ENCODE measurements at places on chromosomes 1 and 21.

GRCh38 chr21:28731700-28732321 is 260.9 kb downstream of the LTN1 start:
- no peak for DNase-seq

DNA sequence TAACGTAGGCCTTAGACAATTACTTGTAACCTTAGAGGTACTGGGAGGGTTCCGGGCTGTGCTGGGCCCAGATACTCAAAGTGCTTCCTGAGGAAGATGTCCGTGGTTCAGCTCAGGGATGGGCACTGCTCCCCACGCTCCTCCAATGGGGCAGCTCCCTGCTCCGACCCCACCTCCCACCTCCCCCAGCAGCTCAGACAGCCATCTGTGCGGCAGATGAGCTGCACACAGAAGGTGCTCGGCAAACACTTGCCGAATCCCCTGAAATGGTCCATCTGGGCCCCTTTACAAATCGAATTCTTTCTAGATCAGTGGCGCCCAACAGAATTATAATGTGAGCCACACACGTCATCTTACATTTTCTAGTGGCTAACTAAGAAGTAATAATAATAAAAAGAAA is 242.4 kb upstream of the RAB4A start:
- DNase-seq, result no peak

DNA sequence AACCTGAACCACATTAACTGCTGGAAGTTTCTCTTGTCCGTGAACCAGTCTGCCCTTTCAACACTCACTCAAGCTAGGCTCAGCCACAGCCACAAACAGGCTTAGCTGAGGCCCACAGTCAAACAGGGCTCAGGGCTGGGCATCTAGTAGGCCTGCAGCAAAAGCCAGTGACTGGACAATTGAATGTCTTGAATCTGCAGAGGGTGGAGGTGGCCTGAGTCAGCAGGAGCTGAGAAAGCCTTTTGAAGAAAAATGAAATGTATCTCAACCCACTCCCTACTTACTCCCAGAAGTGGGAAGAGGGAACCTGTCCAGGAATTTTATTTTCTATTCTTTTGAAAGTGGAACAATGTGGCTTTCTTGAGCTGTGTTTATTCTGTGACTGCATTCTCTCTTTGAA is 95.4 kb downstream of the PTPRU start:
- DNase-seq, result no peak

DNA sequence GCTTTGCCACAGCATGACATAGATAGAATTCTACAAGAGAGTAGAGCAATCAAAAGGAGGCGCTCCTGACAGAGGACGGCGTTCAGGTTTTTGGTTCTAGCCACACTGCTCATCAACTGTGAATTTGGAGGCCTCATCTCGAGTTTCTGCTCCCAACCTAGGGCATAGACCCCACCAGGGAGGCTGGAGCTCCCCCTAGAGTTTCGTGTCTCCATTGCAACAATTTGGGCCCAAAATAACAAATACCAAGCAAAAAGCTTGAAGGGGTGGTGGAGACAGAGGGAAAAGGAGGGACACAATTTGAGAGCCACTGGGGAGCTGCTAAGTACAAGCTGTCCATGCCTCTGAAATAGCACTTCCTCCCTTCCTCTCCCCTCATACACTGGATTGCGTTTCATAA is 297.0 kb downstream of the GPATCH2 start:
- no peak for DNase-seq

DNA sequence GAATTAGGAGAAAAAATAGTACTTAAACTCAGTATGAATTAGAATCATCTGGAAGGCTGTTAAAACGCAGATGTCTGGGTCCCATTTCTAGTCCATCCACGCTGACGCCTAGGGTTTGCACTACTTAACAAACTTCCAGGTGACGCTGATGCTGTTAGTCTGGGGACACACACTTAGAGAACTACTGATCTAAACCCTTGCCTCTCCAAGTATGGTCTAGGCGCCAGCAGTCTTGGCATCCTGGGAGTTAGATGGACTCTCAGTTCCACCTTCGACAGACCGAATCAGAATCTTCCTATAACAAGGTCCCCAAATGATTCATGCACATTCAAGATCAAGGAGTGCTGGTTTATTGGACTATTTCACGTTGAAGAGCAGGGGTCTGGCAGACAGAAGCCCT is 11.5 kb downstream of the DIO1 start:
- no peak for DNase-seq

DNA sequence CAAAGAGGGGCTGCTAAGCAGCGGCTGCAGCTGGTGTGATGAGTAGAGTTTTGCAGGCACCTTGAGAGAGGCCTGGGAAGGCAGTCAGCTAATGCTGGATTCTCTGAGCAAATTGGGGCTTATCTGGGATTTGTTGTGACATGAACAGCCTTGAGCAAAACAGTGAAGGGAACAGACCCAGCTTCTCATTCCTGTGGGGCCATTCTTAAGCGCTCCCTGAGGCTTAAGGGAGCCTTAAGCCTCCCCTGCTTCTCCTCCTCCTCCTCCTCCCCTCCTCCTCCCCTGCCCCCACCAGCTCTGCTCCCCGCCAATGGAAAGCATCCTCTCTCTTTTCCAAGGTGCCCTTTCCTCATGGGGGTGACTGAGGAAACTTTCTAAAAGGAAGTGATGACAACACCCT is 21.3 kb downstream of the HMGCS2 start:
- no peak for DNase-seq

- no peak for DNase-seq
Measured at GRCh38 chr1:5200006-5200405, 545.6 kb downstream of the AJAP1 start.

- no peak for DNase-seq
Measured at GRCh38 chr1:25369241-25369640, 31.1 kb downstream of the TMEM50A start.

DNA sequence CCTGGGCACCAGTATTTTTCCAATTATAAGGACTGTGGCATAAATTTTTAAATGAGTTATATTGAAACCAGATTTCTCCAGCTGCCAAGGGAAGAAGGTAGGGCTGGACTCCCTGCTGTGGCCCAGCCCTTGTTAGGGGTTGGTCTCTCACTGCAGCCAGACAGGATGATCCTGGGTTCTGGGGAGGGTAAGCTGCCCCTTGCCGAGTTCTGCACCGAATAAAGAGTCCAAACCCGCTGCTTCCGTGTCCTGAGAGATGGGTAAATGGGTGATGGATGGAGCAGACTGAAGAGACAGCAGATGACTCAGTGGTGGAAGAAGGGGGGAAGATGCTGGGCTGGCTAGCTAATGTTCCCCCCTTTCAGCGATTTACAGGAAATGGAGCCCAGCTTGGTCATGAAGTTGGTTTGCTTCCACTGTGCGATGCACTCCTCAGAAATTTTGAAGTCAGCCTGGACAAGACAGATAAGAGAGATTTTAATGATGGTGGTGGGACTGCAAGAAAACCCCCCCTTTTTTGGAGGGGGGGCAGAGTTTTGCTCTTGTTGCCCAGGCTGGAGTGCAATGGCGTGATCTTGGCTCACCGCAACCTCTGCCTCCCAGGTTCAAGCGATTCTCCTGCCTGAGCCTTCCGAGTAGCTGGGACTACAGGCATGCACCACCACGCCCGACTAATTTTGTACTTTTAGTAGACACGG is 41.4 kb downstream of the YARS1 start:
- DNase-seq, result no peak

- no peak for DNase-seq
Measured at GRCh38 chr1:82158981-82159380, 358.2 kb downstream of the ADGRL2 start.

GRCh38 chr1:177556163-177556562 is 385.4 kb downstream of the BRINP2 start:
- no peak for DNase-seq

DNA sequence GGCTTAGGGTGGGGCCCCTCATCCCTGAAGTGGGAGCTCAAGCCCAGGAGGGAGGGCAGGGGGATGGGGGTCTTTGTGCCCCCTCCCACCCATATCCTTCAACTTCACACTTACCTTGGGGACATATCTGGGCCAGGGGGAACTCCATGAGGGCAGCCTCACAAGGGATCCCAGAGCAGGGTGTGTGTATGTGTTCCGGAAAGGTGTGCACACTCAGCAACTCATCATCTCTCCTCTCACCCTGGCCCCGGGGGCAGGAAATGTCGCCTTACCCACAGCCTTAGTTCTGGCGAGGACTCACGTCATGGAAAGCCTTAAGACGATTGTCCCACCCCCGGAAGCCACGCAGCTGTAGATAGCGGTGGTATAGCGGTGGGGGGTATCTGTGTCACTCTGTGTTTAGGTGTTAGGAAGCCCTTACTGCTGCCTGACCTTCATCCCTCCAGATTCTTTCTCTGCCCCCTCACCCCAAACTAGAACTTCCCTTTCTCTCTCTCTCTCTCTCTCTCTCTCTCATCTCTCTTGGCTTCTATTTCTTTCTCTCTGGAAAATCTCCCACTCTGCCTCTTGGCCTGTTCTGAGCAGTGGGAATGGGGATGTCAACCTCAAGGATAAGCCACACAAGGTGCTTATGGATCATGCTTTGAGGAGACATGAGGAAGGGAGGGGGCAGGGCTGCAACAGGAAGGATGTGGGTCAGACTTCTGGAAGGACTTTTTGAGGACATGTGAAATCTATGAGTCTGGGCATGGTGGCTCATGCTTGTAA is at the start of gene SH2D2A:
TSS of gene SH2D2A (minus strand) at position 288 of the 768 bp plus-strand sequence. CDS start at position 148, 140 bp downstream.
- peak; percentile 88 for DNase-seq

DNA sequence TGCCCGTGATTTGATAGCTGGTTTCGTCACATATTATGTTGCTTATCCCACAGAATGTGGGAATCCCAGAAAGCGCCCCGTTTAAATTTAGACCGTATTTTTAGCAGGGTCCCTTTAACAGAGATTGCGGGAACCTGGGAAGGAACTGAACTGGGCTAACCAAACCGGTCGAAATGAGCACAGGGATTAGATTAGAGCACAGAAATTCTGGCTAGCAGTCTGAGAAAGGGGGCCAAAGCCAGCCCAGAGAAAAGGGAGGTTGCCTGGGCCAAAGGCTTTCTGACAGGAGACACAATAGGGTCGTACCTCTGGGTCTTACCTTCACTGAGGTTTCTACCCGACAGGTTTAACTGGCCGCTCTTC is 327 bp downstream of the LRRC40 start:
- DNase-seq, result no peak

GRCh38 chr21:44431300-44431699 is 24.0 kb upstream of the LRRC3 start:
- no peak for DNase-seq

DNA sequence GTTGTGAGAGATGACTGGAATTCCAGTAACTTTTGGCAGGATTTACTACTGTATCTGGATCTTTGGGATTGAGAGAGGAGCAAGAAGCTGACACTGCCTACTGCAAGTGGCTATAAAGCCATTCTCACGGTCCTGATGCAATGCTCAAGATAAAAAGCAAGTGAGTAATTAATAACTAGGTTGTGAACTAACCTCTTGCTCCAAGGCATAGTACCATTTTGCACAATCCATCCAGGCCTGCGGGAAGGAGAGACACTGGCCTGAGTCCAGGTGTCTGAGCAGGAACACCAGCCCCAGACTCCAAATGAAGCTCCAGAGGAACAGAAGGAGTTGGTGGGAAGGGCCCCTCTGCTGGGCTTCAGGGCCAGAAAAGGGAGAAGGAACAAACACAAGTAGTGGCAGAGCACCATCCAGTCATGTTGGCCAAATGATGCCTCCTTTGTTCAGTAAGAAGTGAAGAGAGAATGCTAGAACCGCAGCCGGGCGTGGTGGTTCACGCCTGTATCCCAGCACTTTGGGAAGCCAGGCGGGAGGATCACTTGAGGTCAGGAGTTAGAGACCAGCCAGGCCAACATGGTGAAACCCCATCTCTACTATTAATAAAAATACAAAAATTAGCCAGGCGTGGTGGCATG is 9.9 kb upstream of the SLC45A3 start:
- no peak for DNase-seq

DNA sequence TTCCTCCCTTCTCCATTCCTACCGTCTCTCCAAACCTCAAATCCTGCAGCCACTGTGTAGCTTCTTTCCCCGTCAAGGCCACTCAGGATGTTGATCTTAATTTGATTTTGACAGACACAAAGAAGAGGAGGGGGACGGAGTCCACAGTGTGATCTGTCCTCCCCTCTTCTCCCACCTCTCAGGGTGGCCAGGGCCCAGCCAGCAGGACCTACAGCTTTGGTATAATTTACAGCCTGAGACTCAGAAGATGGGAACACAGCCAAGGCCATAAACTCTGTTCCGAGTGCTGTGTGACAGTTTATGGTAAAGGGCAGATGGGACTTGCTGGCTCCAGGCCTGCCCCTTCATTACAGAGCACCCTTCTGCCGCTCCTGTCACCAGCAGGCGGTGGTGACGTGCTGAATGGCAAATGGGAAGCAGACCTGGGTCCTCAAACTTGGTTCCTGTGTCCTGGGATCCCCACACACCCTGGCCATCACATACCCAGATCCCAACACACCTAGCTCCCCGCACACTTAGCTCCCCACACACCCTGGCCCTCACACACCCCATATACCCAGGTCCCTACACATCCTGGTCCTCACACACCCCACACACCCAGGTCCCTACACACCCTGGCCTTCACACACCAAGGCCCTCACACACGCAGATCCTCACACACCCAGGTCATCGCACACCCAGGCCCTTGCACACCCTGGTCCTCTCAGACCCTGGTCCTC is 71.6 kb downstream of the CD2 start:
- DNase-seq, result no peak

- no peak for DNase-seq
Measured at GRCh38 chr1:91770667-91771268, 115.2 kb downstream of the TGFBR3 start.

- no peak for DNase-seq
Measured at GRCh38 chr21:24671901-24672300, 935.4 kb downstream of the MRPL39 start.

GRCh38 chr1:227134686-227135314 is 183.5 kb downstream of the CDC42BPA start:
- DNase-seq, result no peak

DNA sequence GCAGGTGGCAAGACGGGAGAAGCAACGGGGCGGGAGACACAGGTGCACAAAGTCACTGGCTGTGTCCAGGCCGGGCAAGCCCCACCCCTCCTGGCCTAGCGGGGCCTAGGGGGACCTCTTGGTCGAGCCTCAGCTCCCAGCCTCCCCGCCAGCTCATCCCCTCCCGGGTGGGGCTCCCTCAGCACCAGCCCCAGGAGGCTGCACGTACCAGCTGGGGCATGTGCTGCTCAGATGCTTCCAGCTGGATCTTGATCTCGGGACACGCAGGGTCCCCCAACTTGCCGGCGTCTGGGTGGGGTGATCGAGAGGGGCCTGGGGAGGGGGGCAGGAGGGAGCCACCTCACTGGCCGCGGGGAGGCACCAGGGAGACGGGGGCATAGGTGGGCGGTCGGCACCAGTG is 71.4 kb downstream of the RAP1GAP start:
- DNase-seq, result no peak

All from activated CD8-positive, alpha-beta memory T cell treated with anti-CD3 and anti-CD28 coated beads for 1 hour (primary cell).